ENCODE measurements at places on chromosomes 6 and 20.

- DNase-seq, result no peak
Observed at GRCh38 chr6:75272145-75272840, 12.3 kb downstream of the TMEM30A start.

- DNase-seq, result no peak
Observed at GRCh38 chr20:59422872-59423544, 122.6 kb downstream of the EDN3 start.

DNA sequence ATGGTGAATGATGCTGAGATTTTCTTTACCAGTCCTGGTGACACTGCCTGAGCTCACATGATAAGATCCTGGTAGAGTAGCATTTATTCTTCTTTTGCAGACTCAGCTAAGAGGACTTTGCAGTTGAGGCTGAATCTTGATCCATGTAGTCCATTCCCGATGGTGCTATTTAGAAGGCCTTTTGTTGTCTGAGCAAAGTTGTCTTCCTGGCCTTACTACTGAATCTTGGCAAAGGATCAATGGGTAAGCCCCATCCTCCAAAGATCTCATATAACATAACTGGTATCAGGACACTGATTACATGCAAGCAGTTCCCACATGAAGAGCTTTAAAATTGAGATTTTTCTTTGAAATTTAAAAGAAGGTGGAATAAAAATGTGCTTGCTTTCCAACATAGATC is 291.6 kb downstream of the SOX4 start:
- DNase-seq, result no peak

DNA sequence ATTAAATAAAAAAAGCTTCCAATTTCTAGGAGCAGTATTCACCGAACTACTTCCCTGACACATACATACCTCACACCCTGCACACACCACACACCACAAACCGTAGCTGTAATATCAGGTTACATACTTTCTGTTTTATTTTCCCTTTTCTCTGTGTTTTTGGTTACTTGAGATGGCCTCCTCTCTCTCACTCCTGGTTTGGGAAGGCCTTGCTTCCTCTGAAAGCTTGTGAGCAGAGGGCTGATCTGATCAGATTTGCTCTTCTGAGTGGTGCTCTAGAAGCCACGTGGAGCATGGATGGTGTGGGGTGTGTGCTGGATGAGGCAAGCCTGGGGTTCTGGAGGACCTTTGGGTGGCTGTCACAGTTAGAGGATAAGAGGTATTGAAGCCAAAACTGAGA is 20.9 kb downstream of the UTRN start:
- DNase-seq, result no peak

DNA sequence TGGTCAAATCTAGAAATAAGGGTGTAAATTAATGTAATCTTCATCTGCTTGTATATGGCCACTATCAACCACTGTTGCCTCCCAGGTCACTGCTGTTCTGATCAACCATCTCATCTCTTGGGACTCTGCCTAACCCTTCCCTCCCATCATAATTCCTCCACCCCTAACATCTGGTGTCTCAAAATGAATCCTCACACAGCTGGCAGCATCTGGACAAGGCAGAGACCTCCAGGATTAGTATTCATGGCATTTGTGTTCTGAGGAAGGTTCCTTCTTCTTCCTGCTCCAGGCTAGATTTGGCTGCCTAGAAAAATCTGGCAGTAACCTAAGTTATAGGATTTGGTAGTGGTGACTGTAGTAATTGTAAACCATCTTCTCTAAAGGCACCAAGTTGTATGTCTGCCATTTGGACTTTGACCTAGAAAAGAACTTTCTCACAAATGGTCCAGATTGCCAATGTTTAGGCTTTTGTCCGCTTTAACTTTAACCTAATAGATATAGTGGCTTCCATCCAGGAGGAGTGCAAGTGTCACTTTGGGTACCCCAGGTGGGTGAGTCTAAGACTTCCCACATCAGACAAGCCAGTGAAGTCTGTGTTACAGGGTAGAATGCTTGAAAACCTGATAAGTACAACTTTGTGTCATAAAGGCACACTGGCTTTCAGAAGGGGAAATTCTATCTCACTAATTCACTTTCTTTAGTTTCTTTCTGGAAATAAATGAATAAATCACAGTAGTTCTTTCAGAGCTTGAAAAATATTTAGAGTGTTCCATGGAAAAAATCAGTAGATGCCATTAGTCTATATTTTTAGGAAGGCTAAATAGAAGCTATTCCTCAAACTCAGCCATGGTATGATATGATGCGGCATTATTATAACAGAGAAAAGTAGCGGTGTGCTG is 3.0 kb upstream of the PHACTR2 start:
- no peak for DNase-seq

- no peak for DNase-seq
Observed at GRCh38 chr6:151241853-151242252, 2.1 kb downstream of the AKAP12 start.

DNA sequence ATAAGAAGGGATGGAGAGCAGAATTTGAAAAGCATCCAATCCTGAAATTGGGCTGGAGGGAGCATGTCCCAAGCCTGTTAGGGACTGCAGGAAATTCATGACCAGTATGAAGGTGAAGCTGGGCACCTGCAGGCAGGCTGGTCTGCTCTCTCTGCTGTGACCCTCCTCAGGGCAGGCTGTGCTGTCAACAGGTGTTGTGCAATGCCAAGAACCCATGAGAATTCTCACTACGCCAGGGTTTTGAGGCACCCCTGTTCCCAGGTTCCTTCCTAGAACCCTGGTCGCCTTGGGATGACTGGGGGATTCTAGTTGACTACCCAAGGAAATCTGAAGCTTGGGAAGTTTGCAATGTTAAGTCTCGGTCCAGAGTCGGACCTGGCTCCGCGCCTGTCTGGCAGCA is 13.3 kb upstream of the MAS1L start:
- DNase-seq, result no peak

GRCh38 chr20:51275181-51275580 is 252.3 kb upstream of the KCNG1 start:
- no peak for DNase-seq

- no peak for DNase-seq
Observed at GRCh38 chr6:52352239-52353018, 9.5 kb upstream of the PAQR8 start.

DNA sequence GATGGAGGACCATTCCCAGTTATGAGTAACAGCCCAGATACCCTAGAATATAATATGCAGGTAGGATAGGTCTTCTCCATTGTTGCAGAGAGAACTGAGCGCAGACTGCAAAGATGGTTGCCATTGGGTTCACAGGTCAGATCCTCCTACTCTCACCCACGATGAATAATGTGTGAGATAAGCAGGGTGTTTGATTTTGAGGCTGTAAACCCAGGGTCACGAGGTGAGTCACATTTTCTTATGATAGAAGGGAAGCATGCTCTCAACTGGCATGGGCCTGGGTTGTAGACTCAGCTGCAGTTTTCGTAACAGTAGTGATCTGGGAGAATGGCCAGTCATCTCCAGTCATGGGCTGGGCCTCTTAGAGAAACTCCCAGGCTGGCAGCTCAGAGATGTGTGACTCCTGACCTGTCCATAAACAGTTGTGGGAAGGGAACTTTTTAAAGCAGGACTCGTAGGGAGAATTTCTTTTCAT is 74.2 kb downstream of the CD164 start:
- DNase-seq, result no peak

DNA sequence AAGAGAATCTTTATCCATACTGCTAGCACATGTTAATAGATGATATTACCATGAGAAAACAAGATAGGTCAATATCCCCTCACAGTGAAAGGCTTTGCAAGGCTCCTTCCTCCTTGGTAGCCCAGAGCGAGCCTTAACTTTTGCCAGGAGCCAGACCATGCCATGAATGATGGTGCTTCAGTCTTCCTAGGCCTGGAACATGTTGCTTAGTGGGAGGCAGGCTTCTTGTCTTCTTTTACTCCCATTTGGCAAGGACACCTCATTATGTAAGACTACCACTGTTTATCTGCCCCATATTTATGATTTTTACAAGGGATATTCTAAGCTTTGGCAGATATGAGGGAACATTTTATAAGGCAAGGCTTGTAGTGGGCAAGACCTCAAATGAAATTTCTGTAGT is 90.8 kb downstream of the GJA1 start:
- no peak for DNase-seq

DNA sequence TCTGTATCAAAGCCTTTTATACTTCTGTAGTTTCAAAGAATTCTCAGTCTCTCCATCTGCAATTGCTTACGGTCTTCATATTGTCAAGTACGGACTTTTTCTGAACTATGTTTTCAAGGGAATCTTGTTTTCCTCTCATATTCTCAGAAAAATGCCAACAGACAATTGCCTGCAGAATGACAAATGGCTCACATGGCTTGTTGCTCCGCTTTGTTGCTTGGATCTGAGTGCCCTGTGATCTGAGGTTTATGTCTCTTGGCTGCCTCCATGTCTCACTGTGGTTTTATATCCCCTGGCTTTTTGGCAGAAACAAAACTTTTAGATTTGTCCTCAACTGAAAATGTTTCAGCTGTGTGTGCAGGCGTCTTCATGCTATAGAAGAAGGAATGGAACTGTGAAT is 285.4 kb upstream of the CHD6 start:
- no peak for DNase-seq

DNA sequence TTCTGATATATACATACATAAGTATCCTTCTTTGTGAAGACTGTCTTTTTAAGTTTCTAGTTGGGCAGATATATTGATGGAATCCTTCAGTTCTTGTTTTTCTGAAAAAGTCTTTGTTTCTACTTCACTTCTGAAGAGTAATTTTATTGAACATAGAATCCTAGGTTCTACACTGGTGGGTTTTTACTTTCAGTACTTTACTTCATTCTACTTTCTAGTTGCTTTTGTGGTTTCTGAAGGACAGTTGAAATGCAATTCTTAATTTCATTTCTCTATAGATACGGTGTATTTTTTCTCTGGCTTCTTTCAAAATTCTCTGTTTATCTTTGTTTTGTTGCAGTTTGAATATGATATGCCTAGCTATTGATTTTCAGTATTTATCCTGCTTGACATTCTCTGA is 105.3 kb downstream of the HMGCLL1 start:
- DNase-seq, result no peak

- no peak for DNase-seq
Observed at GRCh38 chr20:64238851-64239387, 16.6 kb upstream of the PCMTD2 start.
